ENCODE measurements at places on chromosomes 5 and 9.
A peak's percentile ranks its signal among the peaks of the same experiment; 100 is the strongest.

DNA sequence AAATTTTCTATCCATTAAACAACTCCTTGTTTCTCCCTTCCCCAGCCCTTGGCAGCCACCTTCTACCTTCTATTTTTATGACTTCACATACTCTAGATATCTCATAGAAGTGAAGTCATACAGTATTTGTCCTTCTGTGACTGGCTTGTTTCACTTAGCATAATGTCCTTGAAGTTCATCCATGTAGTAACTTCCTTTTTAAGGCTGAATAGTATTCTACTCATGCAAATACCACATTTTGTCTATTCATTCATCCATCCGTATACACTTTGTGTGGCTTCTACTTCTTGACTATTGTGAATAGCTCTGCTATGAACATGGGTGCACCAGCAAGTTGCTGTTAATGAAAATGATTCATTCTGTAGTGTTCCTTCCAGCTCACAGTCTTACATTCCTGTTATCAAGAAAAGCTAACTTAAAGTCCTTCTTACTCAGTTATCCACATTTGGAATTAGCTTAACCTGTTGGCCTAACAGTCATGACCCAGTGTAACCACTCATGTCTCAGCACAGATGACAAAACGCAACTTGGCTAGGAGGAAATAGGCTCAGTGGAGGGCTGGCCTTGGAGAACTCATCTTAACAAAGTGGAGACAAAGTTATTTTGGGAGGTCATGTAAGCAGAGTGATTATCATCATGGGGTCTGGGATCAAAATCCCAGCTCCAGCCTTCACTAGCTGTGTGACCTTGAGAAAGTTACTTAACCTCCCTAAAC, 129.7 kb upstream of the MAP3K1 start:
- DNase-seq = no peak

GRCh38 chr9:34252670-34253459, 74.0 kb downstream of the UBAP1 start:
- peak; percentile 16 for DNase-seq

GRCh38 chr5:22598796-22599195, 254.3 kb downstream of the CDH12 start:
- no peak for DNase-seq

DNA sequence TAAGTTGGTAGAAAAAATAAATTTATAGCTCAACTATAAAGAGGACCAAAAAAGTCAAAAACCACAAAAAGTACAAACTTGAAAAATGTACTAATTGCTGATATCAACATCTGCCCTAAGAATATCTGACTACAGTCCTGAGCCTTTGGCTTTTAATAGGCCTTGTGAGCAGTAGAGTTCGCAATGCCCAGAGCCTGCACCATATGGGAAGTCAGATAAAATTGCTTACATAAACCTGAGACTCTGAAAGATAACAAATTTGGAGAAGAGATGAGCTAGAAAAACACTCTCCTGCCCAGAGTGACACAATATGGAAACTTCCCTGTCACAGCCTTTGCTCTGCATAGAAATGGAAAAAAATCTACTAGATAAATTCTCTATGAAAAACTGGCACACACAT, 368.0 kb upstream of the GRIN3A start:
- no peak for DNase-seq

- DNase-seq = no peak
Observed at GRCh38 chr9:126806336-126806735, 1.5 kb downstream of the ZBTB43 start.

DNA sequence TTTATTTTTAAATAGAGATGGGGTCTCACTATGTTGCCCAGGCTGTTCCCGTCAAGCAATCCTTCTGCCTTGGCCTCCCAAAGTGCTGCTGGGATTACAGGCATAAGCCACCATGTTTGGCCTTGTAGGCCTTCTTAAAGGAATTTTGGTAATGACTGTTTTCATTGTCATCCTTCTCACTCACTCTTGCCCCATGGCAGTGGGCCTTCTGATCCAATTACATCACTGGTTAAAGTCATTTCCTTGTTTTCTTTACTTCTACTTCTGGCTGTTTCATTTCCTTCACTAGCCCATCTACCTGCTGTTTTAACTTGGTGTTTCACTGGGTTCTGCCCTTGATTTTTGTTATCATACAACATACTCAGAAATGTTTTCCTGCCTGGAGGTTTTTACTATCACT, 20.1 kb upstream of the NIM1K start:
- DNase-seq = no peak

GRCh38 chr9:137294681-137295237, 7.3 kb downstream of the NRARP start:
- DNase-seq = no peak

DNA sequence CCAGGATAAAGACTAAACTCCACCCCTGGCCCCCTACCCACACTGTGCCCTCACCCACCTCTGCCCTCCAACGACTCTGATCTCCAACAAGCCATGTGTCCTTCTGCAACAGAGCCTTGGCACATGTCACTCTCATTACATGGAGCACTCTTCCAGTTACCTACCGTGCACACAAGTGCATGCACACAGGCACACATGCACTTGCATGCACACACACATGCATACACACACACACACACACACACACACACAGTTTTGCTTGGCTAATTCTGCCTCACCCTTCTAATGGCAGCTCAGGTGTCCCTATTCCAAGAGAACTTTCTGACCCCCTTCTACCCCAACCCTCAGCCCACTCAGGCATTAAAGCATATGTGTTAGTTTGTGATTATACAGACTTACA, 19.6 kb downstream of the GALNT10 start:
- DNase-seq = no peak

- DNase-seq = no peak
Observed at GRCh38 chr5:149303210-149303609, 31.6 kb downstream of the AFAP1L1 start.

- no peak for DNase-seq
Observed at GRCh38 chr9:36993933-36994764, 39.9 kb downstream of the PAX5 start.

DNA sequence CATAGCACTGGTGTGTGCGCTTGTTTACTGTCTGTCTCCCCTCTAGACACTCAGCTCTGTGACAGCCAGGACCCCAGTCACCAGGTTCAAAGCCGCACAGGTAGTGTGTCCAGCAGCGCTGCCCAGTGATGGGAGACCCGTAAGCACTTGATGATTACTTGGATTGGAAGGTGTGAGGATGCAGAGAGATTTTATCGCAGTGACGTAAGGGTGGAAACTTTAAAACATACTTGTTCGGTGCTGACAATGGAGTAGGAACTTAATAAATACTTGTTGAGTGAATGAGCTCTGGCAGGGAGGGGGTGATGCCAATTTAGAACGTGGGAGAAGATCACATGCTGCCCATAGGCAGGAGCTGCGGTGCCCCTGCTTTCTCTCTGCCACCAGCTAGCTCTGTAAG, 99.2 kb upstream of the PITX1 start:
- no peak for DNase-seq

DNA sequence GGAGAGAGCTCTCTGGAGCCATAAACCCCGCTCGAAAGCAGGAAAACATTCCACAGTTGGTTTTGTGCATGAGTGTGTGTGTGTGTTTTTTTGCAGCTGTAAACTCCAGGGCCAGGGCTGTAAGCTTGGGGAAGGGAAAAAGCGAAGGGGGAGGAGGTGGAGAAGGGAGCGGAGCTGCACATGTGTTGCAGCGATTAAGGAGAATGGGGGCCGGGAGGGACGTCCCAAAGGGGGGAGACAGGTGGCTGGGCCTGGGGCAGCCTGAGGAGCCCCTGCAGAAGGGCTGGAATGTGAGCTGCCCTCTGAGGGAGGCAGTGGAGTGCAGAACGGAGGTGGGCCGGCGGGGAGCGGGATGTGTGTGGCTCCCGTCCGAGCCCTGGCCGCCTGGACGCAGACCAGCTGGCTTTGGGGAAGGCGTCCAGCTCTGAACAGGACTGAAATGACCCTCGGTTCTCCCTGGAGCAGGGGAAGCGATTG, 2.7 kb upstream of the MYMK start:
- DNase-seq = no peak

DNA sequence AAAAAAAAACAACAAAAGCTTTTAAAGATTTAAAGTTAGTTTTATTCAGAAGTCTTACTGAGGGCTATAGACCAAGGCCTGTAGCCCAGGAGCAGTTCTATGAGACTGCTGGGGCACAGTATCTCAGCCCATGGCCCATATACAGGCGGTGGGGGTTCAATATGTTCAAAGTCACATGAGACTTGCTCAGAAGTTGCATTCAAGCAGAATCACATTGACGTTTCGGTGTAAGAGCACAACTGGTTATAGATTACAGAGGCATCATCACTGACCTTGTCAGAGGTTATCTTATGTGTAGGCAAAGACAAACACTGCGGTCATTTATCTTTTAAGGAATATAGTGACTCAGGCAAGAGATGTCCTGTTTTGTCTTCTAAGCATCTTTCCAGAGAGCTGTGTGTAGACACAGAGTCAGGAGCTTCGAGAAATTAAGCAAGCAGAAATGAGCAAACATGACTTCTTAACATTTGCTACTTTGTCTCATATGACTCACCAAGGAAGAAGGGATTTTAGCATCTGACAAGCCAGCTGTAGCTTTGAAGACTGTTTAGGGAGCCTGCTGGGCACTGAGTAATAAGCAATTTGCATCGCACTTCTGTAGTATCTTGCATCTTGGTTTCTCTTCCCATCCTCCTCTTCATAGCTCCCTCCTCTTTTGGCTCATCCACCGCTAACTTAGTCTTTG, 12.9 kb upstream of the F2RL1 start:
- DNase-seq = no peak

GRCh38 chr5:82885627-82886389, 191.4 kb downstream of the TMEM167A start:
- DNase-seq = no peak

DNA sequence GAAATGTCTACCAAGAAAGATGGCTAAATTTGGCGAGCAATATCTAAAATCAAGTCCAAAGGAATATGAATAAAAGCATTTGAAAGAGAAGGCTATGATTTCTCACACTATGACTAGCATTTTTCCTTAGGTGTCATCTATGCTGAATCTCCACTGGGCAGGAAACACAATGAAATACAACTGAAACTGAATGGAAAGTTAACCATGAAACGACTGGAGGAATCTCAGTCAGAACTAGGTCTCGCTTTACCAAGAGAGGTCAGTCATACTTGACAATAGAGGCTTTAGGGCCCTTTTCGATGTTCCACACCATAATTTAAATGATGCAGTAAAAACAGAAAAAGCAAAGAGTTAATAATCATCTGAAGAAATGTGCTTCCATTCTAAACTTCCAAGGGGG, 339.0 kb downstream of the PDE4D start:
- no peak for DNase-seq

DNA sequence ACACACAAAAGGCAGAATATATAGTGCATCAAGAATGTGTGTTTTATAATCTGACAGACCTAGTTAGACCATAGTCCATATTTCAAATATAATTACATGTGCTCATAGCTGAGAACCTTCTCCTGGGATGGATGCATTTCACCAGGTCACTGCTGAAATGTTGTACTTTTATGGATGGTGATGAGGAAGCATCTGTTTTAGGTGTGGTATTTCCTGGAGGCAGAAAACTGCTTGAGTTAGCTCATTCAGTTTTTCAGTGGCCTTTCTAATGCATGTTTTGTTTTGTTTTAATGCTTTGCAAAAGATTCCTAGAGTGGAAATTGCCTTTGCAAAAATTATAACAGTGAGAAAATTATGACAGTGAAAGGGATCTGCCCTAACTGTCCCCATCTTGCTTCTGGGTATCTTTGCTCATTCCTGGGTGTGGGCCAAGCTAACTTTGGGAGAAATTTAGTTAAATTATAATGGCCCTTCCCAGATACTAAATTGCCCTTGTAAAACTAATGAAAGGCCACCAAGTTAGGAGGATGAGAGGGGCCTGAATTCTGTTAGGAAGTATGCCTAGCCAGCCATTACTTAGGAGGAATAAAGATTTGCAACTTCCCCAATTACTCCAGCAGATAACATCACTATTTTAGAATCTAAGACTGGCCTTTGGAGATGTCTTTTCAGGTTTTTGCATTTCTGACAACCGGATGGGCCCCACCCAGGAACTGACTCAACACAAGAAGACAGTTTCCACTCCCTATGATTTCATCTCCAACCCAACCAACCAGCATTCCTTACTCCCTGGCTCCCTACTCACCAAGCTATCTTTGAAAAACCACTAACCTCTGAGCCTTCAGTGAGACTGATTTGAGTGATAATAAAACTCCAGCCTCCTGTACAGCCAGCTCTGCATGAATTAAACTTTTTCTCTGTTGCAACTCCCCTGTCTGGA, 7.0 kb upstream of the IL12B start:
- no peak for DNase-seq

DNA sequence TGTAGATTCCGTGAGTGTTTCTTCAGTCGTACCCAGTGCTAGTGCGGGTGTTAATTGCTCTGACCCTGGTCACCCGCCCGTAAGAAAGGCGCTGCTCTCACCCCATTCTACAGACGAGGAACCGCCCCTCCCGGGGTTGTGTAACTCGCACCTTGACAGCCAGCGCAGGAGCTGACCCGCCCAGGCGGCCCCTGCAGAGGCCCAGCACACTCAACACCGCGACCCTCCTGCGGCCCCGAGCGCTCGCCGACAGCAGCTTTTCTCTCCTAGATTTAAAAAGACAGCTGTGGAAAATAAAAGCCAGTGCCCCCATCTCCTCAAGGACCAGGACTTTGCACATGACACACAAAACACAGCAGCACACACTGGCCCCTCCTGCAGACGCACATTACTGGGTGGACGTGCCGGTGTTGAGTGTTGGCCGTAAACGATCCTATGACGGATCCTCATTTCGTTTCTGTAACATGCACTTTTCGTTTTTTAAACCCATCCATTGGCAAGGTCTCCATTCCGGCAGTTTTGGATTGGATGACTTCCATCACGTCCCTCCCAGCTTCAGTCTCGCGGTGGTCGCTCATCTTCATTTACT, 22.9 kb downstream of the OR2V2 start:
- DNase-seq = no peak

GRCh38 chr5:143445776-143446175, 42.3 kb upstream of the NR3C1 start:
- DNase-seq = no peak

GRCh38 chr9:109311286-109311685, 9.6 kb downstream of the EPB41L4B start:
- DNase-seq = no peak

All from activated CD4-positive, CD25-positive, alpha-beta regulatory T cell (primary cell).